Left cardiac atrium (tissue), 4 donors: ENCODE measurements at places on chromosomes 12 and 14.

- DNase-seq = no peak
Measured at GRCh38 chr12:2683283-2684025, 111.3 kb upstream of the FKBP4 start.

GRCh38 chr12:92299744-92300143 is 154.1 kb upstream of the BTG1 start:
- DNase-seq = no peak

DNA sequence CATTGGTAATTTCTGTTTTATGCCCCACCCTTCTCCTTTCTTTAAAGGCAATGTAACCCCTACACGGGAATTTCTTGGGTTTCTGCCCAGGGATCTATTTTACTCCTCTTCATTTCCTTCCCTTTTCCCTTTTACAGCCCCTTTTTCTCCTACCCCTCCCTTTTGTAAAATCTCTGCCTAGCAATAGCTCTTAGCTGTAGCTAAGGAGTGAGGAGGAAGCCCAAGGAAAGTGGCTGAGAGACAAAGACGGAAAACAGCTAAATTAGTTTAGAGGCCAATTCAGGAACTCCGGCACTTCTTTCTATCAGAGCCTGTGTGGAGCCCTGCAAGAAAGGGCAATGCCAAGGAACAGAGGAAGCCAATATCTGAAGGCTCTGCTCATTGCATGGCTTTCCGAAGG is 40.3 kb downstream of the SOCS2 start:
- DNase-seq = no peak

GRCh38 chr14:95389471-95390011 is 69.8 kb upstream of the CLMN start:
- DNase-seq = peak; percentile 90

DNA sequence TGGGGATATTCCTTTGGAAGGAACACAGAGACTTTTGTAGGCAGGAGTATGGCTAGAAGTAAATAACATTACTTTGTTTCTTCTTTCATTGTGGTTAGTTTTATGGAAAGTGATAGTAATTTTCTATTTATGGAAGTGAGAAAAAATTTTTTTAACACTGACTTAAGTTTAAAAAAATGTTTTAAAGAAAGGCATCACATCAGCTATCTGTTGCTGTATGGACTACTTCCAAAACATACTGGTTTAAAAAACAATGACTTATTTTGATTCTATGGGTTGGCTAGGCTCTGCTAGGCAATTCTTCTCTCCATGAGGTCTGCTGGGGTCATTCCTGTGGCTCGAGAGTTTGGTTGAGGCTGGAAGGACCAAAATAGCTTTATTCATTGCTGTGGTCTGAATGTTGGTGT is 31.7 kb upstream of the SLC38A2 start:
- no peak for DNase-seq

GRCh38 chr12:41184864-41185263 is 3.3 kb upstream of the PDZRN4 start:
- no peak for DNase-seq

DNA sequence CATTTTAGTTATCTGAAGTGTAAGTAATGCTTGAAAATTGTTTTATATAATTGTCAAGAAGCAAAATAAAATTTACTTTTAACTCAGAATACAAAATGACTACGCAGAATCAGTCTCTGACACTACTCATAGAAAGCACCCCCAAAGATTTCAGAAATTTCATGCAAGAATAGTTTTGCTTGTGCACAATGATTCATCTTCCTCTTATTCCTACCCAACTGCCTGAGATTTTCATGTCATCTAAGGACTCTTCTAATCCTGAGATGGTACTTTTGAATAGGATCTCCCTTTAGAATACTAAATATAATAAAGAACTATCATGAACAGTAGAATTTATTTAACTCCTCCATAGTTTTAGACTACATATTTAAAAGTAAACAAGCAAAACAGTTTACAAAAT is 485.3 kb upstream of the MGAT4C start:
- no peak for DNase-seq

GRCh38 chr14:58878439-58879139 is 240.8 kb downstream of the DACT1 start:
- no peak for DNase-seq

DNA sequence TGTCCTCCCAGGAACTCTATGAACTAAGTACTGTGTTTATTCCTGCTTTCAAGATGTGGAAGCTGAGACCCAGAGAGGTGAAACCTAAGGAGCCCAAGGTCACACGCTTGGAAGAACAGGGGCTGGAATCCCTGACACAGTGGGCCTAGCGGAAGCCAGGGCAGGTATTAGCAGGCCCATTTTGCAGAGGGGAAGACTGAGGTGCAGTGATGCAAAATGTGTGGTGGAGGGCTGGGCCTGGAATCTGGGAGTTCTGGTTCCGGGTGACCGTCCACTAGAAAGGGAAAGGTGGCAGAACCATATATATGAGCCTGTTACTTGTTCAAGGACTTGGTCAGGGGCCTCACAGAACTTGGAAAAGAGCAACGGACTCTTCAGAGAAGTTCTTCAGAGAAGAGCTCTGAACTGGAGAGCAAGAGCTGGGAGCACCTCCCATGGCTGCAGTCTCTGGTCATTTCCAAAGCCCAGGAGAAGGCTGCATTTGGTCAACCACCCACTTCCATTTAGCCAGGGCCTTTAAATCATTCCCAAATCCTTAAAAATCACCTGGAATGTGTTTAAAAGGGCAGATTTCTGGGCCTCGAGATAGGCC is 119.5 kb downstream of the CHST11 start:
- no peak for DNase-seq

DNA sequence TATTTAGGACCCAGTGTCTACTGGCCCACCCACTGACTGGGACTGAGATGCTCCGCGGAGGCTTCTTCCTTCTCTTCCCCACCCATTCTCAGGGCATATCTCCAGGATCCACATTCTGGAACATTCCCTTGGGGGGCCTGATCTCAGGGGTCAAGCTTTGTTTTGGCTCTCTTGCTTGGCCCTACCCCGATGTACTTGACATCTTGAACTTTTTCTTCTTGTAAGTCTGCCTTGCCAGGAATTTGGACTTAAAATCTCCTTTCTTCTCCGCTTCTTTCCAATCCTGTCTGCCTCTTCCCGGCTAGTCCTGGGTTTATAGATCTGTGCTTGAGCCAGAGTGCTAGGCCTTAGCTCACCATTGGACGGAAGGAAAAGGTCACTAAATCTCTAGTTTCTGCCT is 22.1 kb downstream of the DACT1 start:
- no peak for DNase-seq

GRCh38 chr14:81324011-81324410 is 76.1 kb downstream of the STON2 start:
- no peak for DNase-seq

GRCh38 chr14:106610691-106611090 is 1084.3 kb downstream of the TMEM121 start:
- no peak for DNase-seq

- no peak for DNase-seq
Measured at GRCh38 chr14:66434464-66434863, 51.7 kb upstream of the CCDC196 start.

DNA sequence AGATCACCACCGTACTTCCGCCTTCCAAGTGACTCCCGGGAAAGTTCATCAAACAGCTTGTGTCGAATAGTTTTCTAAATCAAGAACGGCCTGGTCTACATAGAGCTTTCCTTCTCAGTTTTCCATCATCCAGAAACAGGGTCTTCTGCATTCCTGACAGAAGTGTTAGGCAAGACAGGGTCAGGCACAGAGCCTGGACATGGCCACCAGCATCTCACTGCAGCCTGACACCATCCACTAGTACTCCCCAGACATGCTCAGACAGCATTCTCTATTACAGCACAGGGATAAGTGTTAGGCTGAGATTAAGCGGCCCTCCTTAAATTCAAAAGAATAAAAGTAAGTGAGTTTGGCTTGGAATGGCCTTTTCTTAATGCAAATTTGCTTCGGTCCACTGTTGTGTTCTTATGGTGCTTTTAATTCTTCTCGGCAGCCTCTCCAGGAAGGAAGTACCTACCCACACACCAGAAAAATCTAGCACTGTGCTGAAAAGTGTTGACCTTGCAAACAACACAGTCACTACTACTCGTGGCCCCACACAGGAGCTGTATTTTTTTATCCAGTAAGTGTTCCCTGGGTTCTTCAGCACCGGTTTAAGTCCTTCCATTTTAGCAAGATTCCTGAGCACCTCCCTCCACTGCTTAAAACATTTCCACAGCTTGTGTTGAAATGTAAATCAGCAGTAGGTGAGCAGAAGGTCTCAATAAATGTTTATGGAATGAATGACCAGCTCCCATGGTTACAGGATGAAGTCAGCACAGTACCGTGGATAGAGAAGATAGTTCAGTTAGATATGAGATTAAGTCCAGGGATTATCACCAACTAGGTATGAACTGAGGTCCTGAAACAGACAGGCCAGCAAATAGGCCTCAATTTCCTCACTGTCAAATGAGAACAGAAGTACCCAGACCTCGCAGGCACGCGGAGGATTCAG is 44.1 kb downstream of the SETD3 start:
- no peak for DNase-seq

DNA sequence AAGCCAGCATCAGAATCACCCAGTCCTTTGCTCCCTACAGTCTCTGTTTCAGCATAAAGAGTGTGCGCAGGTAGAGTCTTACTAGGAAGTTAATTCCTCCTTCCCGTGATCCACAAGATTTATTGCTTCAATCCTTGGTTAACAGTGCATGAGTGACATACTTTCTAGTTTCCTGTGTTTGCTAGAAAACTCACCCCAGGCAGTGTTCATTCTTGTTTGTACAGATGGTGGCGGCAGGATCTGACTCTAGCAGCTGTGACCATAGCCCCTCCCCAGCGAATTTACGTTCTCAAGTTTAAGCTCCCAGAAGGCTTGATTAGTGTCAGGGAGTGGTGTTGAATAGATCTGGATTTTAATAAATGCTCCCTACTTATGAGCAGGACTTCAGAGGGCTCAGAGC is 75.9 kb upstream of the ANO2 start:
- no peak for DNase-seq

- DNase-seq = peak; percentile 60
Measured at GRCh38 chr14:55071870-55072640, 20.6 kb downstream of the MAPK1IP1L start.

DNA sequence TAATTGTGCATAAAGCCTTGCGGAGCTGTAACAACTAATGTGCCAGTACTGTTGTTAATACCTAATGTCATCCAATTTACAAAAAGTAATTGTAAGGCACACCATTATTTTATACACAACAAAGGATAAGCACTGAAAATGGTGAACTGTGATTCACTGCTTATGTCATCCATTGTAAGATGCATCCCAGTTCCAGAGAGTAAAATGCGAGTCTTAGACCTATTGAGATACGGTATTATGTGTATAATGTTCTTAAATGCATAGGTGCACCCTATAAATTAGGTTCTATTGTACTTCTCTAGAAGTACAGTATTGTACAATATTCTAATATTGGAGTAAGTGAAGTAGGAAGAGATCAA is 406 bp downstream of the PARP2 start:
- DNase-seq = no peak

DNA sequence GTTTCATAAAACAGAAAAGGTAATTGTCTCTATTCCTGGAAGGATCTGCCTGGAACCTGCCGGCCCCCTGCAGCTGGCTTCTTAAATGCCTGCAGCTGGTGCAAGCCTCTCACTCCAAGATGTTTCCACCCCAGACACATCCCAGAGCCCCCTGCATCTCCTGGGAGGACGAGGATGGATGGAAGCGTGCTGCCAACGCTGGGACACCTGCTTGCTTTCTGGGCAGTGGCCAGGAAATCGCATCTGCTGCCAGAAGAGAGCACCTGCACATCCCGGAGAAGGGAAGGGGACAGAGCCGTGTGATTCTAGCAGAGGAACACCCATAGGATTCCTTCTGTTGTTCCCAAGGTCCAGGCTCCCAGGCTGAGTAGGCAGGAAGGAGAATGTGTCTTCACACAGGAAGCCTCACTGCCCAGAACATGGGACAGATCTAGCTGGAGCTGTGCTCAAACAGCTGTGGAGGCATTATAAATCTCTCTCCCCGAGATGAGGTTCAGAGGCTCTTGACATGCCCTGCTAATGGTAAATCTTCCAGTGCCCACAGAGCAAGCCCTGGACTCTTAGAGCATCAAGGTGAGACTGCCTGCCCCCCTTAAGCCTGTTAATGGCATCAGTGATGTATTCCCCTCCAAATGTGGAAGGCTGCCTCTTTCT is 138.8 kb upstream of the MAP1LC3B2 start:
- no peak for DNase-seq
